ENCODE measurements at places on chromosomes 6 and 20. TPM values are rescaled to one million over a fixed set of nuclear protein-coding genes. Genes with fewer than 3 reads are reported as not detected.

CTCFL gene
- polyA plus RNA-seq, result not detected

DNA sequence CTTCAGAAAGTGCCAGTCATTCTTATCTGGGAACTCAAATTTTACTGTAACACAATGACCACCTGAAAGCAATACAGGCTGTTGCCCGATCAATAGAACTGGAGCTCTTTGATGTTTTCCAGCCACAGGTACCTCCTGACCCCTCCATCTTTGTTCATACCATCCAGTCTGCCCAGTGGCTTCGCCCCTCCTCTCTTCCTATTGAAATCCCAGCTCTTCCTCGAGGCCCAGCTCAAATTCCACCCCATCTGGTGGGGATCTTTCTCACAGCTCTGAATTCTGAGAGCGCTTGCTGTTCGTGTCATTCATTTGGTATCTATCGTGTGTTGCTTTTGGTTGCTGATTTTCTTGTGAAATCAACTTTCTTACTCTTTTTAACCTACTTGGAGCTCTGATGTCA, 87.9 kb upstream of the CNKSR3 start:
- peak overlapping the region; percentile 36 for H3K27ac ChIP-seq
- no peaks in the 10 kb centered on the region for H3K36me3 ChIP-seq
- no peak for DNase-seq

DNA sequence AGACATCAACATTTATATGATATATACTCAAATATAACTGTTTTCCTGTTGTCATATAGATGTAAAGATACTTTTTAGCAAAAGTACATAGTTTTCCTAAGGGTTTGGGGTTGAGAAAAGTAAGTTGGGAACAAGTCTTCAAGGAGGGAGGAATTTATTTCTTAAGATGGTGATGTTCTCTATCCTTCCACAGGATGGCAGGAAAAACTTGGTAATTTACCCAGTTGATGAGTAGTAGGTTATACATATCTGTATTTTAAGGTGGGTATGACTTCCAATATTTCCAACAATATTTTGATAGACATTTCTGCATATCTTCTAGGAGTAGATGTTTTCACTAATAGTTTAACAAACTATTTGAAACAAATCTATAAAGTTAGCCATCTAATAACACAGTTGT, 254.4 kb downstream of the RIMS1 start:
- no peaks in the 10 kb centered on the region for H3K36me3 ChIP-seq
- no peak overlapping the region for H3K27ac ChIP-seq
- H3K4me3 ChIP-seq, result no peak overlapping the region

GRCh38 chr6:122268394-122268793, 131.1 kb upstream of the HSF2 start:
- no peak overlapping the region for H3K4me3 ChIP-seq
- H3K36me3 ChIP-seq, result no peaks in the 10 kb centered on the region

DNA sequence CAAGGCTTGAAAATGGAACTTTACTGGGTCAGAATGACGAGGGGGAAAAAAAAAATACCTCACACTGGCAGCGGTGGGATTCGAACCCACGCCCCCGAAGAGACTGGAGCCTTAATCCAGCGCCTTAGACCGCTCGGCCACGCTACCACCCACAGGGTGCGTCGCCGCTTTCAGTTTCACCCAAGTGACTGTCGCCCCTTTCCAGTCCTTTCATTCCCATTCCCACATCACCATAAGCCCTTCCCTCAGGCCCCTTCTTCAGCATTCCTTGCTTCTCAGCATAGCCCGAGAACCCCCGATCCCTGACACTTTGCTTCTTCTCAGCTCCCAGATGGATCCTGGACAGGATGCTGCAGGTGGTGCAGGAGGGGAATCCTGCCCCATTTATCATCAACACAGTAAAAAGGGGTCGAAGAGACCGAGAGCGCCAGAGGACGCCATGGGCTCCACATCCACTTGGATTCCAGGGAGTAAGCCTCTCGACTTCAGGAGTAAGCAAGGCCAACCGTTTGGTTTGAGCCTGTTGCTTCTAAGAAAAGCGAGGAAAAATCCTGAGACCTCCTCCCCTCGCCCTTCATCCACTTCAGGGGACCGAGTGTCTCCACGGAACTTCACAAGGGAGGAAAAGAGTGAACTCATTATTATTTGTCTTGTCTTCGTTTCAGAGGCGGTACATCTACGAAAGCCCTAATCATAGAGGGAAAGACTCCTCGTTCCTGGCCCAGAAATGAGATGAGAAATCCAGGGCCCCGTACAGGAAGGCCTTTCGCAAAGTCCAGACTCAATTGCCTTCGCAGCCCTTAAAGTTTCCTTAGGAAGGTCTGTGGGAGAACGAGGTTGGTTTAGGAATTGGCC, 20.0 kb upstream of the TRIM27 start:
- no peaks in the 10 kb centered on the region for H3K27me3 ChIP-seq
- H3K4me1 ChIP-seq, result no peaks in the 10 kb centered on the region
- peak overlapping the region; percentile 40 for H3K4me3 ChIP-seq
- no peaks in the 10 kb centered on the region for H3K36me3 ChIP-seq
- DNase-seq, result peak; percentile 81
- H3K27ac ChIP-seq, result peak overlapping the region; percentile 83
